Glomerular endothelial cell (primary cell): ENCODE measurements at places on chromosomes 12 and 14.

- DNase-seq = no peak
Observed at GRCh38 chr12:48016373-48017020, 12.2 kb upstream of the COL2A1 start.

DNA sequence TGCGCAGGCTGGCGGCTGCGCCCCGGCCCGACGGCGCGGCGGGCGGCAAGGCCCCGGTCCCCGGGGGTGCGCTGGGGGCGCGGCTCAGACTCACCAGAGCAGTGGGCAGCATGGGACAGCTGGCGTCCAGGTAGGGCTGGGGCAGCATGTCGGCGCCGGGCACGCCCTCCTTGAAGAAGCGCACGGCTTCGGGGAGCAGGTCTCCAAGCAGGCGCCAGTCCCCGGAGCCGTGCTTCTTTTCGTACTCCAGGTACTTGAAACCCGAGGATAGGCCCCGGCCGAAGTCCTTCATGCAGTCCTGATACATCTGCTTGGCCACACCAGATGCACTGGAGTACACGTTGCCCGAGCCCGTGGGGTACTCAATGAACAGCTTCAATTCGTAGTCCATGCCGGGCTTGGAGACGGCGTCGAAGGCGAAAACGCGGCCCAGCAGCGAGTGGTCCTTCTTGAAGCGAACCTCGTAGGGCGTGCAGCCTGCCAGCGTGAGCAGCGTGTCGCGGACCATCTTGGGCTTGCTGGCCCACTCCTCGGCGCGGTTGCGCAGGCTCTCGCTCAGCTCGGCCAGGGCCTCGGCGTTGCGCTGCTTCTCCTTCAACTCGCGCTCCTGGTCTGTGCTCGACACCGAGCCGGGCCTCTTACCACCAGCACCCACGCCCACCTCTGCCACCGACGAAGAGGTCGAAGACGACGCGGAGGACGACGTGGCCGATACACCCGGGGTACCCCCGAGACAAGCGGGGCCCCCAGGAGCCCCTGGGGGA is 2.2 kb downstream of the IRF2BPL start:
- no peak for DNase-seq

DNA sequence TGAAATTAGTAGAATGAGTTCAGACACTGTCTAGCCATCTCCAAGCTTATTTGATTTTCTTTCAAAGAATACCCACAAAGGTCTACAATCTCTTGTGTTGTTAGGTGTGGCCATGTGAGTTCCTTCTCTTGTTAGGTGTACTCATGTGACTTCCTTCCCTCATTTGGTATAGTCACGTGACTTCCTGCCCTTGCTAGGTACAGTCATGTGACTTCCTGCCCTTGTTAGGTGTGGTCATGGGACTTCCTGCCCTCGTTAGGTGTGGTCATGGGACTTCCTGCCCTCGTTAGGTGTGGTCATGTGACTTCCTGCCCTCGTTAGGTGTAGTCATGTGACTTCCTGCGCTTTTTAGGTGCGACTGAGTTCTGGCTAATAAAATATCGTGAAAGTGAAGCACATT is 179.6 kb downstream of the TMX1 start:
- no peak for DNase-seq

- DNase-seq = no peak
Observed at GRCh38 chr14:83816761-83817160, 1713.2 kb upstream of the FLRT2 start.

DNA sequence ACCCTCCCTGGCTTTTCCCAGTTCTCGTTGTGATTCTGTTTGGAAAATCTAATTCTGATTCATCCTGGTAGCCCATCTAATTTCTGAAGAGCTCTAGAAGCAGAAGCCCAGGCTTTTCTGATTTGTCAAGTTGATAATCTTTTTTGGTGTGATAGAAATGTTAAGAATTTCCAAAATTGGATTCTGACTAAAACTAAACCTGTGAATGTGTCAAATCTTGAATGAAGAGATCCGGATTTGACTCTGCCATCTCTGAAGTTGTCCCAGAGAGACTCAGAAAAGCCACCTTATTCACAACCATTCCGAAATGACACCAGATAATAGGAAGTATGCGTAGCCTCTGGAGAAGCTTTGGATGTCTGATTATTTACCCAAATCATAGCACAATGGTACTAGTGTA is 12.8 kb upstream of the CISTR start:
- no peak for DNase-seq

- no peak for DNase-seq
Observed at GRCh38 chr14:29317423-29317822, 550.8 kb downstream of the FOXG1 start.

DNA sequence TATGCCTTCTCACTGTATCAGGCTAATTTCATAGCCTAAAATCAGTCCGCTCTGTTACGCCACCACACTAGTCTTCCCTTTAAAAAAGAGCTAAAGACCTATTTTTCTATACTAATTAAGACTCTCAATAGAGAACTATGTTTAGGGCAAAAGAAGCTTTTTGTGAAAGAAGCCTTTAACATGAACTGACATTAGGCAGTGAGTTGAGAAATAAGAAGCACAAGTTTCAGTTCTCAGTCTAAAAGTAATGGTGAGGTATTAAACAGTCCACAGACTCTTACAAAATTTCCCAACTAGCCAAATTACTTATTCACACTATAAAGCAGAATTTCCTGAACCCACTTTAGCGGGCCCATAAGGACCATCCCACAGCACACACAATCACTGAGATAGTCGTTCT is 93.7 kb downstream of the SOX5 start:
- no peak for DNase-seq

GRCh38 chr14:74658535-74659131 is 46.6 kb upstream of the LTBP2 start:
- no peak for DNase-seq

DNA sequence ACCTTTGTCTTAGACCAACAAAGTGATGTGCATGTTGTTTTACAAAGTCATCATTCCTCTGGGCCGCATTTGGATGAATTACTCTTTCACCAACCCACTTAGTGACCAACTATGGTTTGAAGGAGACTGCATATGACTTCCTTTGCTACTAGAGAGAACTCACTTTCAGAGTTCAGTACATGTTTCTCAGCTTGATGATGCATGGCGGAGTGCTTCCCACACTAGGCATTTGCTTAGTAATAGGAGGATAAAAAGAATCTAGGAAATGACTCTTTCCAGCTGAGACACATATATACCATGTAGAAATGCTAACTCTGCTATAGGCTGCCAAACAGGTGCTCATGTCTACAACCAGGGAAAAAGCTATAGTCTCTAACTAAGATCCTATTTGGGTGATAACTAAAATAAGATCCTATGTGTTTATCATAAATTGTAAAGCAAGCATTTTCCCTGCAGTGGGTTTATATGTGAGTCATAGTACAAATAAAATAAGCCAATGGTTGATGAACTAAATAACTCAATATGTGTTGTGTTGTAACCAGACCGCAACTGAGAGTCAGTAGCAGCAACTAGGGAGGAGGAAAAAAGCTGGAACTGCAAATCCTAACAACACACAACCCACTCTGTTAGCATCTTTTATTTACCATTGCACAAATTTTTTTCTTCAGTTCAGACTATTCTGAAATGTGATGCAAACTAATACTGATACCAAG is 87.2 kb downstream of the TSPAN8 start:
- no peak for DNase-seq

DNA sequence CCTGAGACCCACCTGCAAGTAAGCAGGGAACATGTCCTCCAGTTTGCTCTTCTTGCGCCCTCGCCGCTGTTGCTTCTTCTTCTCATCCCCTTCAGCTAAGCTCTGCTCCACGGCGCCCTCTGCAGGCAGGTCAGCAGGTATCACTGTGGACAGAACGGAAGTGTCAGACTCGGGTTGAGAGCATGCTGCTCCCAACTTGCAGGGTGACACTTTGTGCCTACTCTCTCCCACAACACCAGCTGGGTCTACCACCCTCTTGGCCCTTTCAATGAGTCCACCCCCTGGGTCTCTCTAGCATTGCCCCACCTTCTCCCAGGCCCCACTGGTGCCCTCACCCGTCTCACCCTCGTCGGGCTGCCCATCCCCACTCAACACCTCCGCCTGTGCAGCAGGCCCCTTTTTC is 16.7 kb downstream of the KMT2D start:
- no peak for DNase-seq

DNA sequence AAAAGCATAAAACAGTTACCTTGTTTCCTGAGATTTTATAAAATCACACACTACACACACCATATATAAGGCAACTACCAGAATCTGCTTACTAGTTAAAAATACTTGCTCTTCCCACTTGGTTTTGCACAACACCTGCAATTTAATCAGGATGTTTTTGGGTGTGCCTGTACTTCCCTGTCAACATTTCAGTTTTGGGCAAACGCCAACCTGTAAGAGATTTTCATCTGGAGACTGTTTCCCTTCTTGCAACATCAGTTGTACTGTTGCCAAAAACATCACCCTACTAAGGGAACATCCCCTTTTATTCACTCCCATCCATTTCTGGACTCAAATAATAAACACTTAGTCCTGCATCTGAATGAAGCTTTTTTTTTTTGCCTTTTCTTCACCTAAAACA is 172.3 kb downstream of the DUSP6 start:
- DNase-seq = no peak
